MG63 (cell line): ENCODE measurements at places on chromosomes 13 and 19. TPM values are rescaled to one million over a fixed set of nuclear protein-coding genes. Genes with fewer than 3 reads are reported as not detected.

DNA sequence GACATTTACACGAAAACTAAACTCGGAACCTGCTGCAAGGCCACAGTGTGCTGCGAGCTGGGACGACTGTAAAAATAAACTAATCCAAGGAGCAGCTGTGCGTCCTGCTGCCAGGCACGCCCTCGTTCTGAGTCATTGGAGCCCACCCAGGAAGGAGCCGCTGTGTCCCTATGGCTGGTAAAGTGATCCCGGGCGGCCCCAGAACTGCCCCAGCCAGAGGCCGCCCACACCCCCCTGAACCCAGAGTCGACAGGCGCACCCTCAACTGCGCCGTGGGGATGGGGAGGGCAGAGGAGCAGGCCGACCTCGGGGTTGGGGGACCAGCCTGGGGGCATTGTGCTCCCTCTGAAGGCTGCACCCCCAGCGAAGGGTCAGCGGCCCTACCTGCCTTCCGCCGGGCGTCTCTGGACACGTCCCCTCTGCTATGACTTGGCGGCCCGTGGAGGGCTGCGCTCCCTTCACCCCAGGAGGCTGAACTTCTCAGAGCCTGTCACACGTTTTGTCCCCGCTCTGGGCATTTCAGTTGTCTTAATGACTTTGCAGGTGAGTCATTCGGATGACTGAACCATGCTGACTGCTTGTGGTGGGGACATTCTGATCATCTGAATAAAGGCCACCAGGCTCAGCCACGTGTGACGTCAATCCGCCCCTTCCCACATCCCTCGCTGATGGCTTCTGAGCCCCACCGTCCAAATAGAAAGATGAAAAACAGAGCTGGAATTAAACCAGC, 42.7 kb downstream of the ADPRHL1 start:
- DNase-seq: peak; percentile 85

DNA sequence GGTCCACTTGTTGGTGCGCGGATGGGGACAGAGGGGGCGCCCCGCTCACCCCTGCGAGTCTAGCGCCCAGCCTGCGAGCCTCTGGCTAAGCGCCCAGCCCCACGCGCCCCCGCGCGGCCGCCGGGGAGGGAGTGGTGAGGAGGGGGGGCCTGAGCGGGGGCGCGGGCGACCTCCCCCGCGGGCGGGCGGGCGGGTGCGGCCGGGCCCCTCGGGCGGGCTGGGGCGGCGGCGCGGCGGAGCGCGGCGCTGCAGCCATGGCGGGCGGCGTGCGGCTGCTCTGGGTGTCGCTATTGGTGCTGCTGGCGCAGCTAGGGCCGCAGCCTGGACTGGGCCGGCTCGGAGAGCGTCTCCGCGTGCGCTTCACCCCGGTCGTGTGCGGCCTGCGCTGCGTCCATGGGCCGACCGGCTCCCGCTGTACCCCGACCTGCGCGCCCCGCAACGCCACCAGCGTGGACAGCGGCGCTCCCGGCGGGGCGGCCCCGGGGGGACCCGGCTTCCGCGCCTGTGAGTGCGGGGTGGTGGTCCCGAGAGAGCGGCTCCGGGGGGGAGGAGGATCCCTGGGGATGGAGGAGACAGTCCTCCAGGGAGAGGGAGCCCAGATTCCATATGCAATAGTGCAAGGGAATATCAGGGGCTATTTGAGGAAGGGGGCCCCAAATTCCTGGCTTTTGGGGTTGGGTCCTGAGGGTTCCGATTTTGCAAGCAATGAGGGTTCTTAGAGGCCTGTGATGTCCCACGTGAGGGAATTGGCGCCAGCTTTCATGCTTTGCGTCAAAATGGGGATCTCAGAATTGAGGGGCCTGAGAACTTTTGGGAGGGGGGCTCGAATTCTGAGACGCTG, at the start of gene LTBP4:
Gene LTBP4, plus strand, starts transcription at position 236 of the 841 bp plus-strand sequence. Its CDS starts 19 bp downstream, at position 255.
- peak; percentile 55 for DNase-seq

GRCh38 chr19:30593975-30594745, 222.0 kb downstream of the ZNF536 start:
- DNase-seq: no peak

DNA sequence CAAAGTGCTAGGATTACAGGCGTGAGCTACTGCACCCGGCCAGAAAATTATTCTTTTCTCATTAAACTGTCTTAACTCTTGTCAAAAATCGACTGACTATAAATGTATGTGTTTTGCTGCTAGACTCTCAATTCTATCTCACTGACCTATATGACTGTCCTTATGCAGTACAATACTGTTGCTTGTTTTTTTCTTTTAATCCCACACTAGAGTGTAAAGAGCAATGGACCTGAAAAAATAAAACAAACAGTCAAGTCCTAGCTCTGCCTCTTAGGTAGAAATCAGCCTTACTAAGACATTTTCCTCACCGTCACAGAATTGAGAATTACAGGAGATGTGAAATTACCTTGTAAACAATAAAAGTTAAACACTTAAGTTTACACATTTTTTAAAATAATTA, 35.1 kb downstream of the INTS6 start:
- no peak for DNase-seq

DNA sequence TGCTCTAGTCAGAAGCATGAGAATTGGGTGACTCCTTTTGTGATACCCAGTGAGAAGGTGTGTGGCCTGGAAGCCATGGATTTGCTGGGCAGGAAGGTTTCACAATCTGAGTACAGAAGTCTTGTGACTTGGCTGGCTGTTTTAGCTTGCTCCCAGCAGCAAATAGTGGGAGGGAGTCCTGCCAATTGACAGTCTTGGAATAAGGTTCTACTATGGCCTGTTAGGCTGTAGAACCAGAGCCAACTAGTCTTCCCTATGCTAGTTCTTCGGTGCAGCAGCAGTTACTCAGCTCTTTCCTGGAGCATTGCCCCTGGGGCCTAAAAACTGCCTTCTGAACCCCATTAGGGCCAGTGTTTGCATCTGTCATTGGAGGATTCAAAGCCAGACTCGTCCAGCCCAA, 1935.4 kb upstream of the PCDH20 start:
- no peak for DNase-seq

DNA sequence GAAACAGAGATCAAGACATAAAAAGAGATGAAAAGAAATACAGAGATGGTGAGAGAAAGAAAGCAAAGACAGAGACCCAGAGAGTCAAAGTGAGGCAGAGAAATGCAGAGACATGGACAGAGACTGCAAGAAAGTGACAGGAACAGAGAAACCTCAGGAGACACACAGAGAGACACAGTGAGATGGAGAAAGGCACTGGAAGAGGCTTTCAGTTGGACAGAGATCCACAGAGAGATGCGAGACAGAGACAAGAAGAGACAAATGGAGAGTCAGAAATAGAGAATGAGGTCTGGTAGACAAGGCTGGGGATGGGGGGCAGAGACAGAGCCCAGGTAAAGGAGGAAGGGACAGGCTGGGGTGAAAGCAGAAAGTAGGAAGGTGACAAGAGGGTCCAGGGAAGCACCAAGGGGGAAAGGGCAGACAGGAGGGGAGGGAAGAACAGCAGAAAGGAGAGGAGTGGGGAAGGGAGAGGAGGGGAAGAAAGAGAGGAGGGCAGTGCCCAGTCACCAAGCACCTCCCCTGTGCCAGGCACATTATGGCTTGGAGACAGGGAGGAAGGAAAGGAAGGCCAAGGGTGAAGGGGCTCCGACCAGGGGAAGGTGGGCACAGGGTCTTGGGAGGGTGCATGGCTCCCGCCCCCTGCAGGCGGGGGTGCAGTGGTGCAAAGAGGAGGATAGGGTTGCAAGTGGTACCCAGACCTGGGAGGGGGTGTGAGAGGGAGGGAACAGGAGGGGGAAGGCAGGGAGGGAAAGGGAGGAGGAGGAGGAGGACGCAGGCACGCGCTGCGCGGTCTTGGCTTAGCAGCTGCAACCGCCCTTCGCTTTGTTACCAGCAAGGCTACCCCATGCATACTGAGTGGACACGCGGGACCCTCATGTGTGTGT, 38.4 kb downstream of the DEDD2 start:
- DNase-seq: no peak

DNA sequence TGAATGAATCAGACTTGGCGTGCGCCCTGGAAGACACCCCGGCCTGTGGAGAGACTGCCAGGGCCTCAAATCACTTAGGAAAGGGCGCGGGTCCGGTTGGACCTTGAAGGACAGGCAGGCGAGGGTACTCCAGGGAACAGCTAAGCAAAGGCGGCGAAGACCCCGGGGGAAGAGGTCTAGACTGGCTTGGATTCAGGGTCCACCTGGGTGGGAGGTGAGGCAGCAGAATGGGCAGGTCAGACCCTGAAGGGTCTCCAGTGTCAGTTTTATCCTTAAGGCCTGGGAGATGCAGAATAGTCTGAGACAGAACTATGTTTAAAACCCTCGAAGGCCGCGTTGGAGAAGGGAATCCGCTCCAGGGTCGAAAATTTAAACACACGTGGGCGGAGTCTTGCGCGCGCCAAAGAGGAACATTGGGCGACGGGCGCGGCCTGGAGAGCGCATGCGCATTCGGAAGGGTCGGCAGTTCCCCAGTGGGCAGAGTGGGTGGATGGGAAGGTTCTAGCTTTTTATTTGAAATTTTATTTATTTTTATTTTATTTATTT, 567 bp upstream of the SMG9 start:
- peak; percentile 10 for DNase-seq

GRCh38 chr19:52917531-52917930, 5.7 kb downstream of the ZNF888 start:
- DNase-seq: no peak

DNA sequence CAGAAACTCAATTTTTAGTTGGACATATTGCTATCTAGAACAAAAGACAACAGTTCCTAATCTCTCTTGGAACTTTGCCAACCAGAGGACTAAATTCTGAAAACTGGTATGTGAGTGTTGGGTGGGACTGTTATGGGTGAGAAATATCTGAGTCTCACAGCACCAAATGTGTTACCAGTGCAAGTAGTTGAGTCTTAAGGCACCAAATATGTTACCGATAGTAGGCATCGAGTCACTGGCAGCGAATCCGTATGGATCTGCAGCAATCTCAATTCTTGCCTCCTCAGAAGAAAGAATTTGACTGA, 575.2 kb downstream of the DACH1 start:
- DNase-seq: no peak

GRCh38 chr19:8476524-8476923, 25.9 kb downstream of the PRAM1 start:
- DNase-seq: no peak

GRCh38 chr19:40633207-40633606, 32.0 kb downstream of the LTBP4 start:
- DNase-seq: peak; percentile 49

The ZNF491 gene
- not detected in 2 replicates for total RNA-seq

The USHBP1 gene
- total RNA-seq: not detected in 2 replicates

The KCTD4 gene
- not detected in 2 replicates for total RNA-seq

The EDDM13 gene
- not detected in 2 replicates for total RNA-seq

The EFNA2 gene
- 0.76 TPM in 1 of 2 replicates, not detected in the other for total RNA-seq

The CD33 gene
- total RNA-seq: 0.22 and 3.8 TPM in 2 replicates
